T-cell (primary cell): ENCODE measurements at places on chromosomes 1 and 21.
A peak's percentile ranks its signal among the peaks of the same experiment; 100 is the strongest.

GRCh38 chr1:36590264-36590663 lies 107.6 kb upstream of the CSF3R start:
- no peak for DNase-seq

GRCh38 chr1:12285496-12286143 lies 55.8 kb downstream of the VPS13D start:
- DNase-seq = no peak

DNA sequence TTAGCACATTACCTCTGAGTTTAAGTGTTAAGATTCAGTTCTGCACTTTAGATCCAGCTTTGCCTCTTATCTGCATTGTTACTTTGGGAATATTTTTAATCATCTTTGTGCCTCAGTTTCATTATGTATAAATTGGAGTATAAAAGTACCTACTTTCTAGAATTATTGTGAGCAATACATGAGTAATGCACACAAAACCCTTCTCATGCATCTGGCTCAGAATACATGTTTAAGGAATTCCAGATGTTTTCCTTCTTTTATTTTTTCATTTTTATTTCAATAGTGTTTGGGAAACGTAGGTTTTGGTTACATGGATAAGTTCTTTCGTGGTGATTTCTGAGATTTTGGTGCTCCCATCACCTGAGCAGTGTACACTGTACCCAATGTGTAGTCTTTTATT lies 14.2 kb downstream of the C8A start:
- DNase-seq = no peak

DNA sequence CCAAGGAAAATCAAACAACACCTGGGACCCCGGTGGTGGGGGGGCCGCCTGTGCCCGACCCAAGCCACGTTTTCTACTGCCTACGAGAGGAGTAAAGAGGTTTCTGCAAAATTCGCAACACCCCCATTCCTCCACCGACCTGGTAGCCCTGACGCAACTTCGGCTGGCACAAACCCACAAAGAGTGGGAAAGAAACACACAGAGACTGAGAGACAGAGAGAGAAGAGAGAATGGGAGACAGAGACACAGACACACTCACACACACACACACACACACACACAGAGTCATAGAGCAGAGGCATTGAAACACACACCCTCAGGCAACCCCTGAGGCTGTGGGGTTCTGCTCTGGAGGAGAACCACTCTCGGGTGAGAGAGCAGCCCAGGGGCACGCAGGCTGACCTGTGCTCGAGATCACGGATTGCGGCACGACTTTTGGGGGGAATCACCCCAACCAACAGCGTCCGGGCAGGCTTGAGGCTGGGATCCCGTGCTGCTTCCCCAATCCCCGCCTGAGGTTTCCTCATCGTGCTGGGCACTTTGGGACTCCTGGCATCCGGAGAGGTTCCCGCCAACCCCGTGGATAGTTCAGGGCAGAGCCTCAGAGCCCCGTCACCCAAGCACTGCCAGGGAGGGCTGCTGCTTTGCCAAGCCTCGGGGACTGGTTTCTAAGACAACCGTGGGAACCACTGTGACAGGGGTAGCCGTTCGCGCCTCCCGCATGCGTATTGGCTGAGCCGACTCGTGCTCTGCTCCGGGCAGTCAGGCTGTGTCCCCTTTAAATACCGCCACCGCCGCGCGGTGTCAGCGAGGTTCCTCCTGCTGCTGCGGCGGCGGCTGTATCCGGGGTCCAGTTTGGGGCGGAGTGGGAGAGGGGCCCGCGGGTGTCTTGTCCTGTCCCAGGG lies 682.4 kb upstream of the TPTE start:
- DNase-seq = no peak

- DNase-seq = no peak
Observed at GRCh38 chr1:172646653-172647052, 12.2 kb upstream of the FASLG start.

GRCh38 chr1:226047495-226047894 lies 15.0 kb upstream of the H3-3A start:
- DNase-seq = no peak

DNA sequence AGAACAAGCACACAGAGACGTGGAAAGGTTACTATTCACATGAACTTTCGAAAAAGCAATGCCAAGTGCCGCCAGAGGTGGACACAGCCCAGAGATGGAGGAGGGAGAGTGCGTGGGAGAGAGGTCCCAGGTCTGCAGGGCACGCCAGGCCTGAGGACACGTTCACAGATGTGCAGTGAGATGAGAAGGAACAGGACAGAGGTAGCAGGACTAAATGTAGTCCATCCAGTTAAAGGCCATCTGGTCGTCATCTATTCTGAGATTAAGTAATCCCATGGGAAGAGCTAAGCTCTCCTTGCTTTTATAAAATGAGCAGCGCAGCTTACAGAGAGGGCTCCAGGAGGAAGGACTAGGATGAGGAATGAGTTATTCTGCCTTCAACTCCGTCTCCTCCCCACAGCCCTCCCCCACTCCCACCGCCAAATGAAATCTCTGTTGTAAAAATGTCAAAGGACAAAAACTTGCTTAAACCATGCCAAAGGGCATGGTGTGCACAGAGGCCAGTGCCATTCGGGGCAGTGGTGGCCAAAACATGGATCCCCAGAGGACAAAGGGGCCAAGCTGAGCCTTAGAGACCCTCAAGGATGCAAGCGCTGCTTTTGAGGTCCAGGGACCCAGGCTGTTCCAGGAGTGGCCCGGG lies 85.4 kb upstream of the SLC25A33 start:
- DNase-seq = no peak

DNA sequence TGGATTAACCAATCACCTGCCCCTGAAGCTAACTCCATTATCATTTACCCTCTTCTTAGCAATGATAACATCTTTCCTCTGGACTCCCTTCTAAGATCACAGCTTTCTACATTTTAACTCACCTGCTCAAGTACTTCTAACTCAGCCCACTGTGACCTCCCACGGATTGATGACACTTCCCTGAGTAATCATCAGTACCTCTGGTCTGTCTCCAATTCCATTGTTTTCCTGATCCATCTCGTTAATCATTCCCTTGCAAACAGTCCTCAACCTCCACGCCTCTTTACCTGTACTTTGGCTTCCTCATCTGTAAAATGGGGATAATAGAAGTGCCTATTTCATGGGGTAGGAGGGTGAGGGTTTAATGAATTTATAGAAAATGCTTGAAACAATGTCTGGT lies 195.3 kb upstream of the APP start:
- no peak for DNase-seq

DNA sequence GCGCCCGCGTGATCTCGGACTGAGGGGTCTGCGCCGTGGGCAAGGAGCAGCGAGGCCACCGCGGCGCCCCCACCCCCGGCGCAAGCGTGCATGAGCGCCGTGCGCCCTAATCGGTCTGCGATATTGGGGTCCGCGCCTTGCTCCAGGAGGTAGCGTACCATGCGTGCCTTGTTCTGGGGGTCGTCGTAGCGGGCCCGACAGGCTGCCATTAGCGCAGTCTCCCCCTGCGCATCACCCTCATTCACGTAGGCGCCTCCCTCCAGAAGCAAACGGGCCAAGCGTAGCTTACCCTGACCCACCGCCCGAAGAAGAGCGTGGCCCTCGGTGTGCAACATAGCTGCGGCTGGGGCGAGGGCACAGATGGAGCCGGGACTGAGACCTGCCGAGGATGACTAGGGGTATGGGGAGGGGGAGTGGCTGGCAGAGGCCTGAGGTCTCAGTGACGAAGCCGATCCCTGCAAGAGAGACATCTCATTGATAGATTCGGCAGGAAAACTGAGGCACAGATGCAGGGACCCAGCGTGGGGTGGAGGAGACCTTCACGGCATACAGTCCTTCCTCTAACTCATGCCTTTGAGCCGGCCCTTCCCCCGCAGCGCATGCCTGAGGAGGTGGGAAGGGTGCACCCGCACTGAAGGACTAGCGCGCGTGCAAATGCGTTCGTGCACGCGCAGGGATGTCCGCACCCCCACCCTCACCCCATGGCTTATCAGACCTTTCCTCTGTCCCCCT lies 2.8 kb downstream of the ANKRD34A start:
- DNase-seq = no peak

DNA sequence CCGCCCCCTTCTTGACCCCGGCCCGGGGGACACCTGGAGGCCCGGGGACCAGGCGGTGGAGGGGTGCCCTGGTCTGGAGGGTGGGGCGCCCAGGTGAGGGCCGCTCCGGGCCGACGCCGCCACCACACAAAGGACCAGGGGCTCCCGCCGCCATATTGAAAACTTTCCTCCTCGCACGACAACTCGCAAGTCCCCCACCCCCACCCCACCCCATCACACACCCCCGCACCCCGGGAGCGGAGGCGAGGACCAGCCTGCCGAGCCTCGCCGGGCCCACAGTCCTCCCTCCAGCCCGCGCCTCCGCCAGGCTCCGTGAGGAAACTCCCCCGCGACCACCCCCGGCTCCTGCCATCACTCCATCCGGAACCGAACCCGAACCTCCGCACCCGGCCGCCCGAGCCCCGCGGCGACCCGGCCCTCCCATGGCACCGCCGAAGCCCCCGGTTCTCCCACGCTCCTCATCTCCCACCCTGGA lies 733 bp downstream of the KDM5B start:
- DNase-seq = peak; percentile 62

DNA sequence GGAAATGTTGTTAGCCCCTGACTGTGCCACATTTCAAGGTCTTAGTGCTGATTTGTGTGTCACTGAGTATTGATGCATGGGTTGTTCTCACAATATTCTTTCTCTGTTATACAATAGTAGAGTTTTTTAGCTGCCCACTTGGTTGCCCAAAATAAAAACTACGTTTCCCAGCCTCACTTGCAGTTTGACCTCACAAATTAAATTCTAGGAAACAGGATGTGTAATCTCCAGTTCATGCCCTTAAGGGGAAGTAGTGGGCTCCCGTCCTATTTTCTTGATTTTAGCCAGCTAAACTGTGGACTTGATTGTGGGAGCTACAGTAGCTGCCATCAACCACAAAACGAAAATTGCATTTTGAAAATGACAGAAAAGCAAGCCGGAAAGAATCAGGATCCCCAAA lies 27.3 kb upstream of the LAMC1 start:
- DNase-seq = no peak

- no peak for DNase-seq
Observed at GRCh38 chr1:156195853-156196252, 1.9 kb downstream of the SLC25A44 start.

DNA sequence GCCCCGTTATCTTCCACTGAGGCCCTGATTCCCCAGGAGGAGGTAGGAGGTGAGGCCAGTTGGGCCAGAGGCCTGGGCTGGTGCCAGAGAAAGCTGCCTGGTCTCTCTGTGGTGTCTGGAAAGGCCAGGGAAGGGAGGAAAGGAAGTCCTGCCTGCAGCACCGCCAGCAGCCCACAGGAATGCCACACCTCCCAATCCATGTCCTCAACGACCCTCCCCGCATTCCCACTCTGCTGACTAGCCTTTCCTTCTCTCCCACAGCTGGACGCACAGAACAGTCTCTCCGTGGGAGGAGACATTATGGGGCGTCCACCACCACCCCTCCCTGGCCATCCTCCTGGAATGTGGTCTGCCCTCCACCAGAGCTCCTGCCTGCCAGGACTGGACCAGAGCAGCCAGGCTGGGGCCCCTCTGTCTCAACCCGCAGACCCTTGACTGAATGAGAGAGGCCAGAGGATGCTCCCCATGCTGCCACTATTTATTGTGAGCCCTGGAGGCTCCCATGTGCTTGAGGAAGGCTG lies 18.0 kb downstream of the CSF1 start:
- DNase-seq = no peak

DNA sequence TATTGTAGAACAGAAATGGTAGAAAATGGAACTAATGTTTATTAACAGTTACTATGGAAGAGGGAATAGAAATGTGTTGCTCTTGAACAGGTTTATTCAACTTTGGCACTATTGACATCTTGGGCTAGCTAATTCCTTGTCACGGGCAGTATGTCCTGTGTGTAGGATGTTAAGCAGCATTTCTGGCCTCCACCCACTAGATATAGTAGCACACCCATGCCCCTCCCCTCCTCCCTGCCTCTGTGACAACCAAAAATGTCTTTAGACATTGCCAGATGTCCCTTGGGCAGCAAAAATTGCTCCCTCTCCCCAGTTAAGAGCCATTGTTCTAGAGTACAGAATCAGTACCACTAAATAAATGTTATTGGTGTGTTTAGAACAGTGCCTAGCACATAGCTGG lies 91.4 kb upstream of the TPTE start:
- DNase-seq = no peak
